Amniotic stem cell (primary cell): ENCODE measurements at places on chromosomes 3 and 15.

DNA sequence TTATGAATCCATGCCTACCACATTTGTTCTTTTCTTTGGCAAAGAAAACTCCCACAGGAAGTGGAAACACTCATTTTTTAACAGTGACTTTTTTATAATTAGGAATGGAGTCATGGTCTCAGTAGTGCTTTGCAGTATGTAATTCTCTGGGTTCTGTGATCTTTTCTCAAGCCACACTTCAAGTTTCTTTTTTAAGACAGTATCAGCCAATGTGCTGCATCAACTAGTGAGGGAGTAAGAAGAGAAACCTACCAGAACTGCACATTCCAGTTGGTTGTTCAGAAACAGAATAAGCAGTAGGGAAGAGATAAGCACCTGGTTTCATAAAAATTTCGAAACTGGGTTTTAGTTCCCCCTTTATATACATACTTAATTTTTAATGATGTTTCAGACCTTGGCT is 126.3 kb downstream of the FOXB1 start:
- DNase-seq, result no peak

DNA sequence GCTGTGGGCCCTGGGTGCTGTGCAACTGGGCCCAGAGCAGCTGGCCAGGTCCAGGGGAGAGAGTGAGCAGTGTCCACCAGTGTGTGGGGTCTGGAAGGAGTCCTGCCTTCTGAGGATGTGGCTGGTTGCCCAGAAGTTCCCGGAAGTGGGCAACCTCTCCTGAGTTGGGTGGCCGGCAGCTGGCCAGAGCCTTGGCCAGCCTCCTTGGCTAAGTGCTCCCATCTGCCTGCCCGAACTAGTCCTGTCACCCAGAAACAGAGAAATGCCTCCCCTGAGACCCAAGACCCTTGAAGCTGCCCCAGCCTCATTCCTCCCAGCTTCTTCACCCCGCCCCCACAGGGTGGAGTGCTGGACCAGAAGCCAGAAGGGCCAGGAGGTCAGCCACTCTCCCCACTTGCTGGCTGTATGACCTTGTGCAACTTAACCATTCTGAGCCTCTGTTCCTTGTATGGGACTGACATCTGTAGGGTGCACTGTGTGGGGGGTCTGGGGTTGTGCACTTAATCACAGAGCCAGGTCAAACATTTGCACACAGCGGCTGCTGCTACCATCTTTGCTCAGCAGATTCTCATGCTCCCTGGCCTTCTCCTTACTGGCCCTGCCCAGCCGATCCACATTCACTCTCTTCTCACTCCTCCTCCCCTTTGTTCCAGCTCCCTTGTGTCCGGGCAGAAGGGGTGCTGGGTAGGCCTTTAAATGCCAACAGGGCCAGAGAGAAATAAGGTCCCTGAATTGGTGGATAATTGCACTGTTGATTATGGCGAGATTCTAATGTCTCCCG is 7.5 kb upstream of the ALAS1 start:
- DNase-seq, result no peak

GRCh38 chr15:25173241-25174028 is 218.6 kb downstream of the SNRPN start:
- DNase-seq, result no peak

GRCh38 chr15:99385865-99386264 is 134.6 kb downstream of the LRRC28 start:
- no peak for DNase-seq

DNA sequence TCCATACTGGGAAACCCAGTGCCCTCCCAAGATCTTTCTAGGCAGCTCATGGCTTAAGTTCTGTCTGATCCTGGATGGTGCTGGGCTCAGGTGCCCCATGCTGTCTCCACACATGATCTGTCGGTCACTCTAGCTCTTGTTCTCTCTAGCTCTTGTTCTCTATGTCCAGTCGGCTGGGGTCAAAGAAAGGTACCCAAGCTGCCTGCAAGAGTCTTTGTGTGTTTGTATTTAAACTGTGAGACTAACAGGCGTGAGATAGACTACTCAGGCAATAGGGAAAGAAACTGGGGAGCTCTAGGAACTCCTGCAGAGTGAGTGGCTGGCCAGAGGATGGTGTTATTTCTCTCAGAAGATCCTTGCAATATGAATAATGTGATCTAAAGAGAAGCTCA is 40.2 kb downstream of the GPR156 start:
- no peak for DNase-seq

GRCh38 chr3:30350901-30351300 is 255.5 kb upstream of the TGFBR2 start:
- DNase-seq, result no peak
